ENCODE measurements at places on chromosomes 12 and 14.

DNA sequence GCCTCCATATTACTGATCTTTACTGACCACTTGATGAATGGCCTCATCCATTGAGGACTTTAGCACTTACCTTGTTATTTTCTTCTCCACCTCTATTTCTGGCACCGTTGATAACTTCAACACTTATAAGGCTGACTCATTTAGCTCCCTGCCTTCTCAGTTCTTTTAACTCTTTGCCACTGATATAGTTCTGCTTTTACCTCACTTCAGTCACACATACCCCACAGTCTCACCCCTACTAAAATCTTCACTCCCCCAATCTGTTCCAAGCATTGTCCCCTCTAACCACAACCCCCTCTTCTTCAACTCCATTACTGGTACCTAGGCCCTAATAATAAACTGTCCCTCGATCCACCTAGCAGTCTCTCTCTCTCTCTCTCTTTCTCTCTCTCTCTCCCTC, 141.0 kb downstream of the PAH start:
- DNase-seq: no peak

- no peak for DNase-seq
Measured at GRCh38 chr12:77998236-77998786, 167.6 kb downstream of the NAV3 start.

- no peak for DNase-seq
Measured at GRCh38 chr12:82519510-82519909, 161.2 kb downstream of the METTL25 start.

- peak; percentile 68 for DNase-seq
Measured at GRCh38 chr12:95114766-95115405, 41.5 kb upstream of the NR2C1 start.

DNA sequence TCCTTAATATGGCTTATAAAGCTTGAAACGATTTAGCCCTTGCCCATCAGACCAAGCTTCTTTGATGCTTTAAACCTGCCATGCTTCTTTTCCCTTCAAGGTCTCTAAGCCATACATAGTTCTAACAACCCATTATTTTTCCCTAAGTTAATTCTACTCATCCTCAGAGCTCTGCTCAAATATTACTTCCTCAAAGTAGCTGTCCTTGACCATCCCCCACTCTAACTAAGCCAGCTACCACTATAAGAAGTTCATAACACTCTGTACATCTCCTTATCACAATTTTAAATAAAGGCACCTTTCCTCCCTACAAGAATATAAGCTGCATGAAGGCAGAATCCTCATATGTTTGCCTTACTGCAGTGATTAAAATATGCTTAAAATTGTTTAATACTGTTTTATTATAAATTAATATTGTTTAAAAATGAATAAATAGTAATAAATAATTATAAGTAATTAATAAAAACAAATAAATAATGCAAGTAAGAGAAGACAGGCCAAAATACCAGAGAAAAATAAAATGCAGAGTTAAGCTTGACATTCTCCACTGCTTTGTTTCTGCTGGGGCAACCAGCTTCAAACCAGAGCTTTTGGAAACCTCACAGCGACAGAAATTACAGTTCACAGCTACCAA, 76.8 kb downstream of the NUMB start:
- DNase-seq: no peak

DNA sequence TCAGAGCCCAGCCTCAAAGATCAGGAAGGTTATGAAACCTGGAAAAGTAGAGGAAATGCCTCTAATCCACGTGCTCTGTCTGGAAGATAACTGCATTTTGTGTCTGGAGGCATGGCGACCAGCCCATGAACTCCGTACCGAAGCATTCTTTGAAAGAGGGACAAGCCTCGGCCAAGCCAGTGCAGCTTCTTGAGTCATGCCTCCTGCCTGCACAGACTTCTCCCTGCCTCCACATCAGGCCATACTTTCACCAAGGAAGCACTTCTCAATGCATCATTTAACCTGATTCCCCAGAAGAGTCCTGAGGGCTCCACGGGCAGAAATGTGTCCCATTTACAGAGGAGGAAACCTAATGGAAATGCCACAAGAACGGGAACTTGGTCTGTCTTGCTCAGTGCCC, 3.4 kb downstream of the ACTN1 start:
- DNase-seq: no peak

DNA sequence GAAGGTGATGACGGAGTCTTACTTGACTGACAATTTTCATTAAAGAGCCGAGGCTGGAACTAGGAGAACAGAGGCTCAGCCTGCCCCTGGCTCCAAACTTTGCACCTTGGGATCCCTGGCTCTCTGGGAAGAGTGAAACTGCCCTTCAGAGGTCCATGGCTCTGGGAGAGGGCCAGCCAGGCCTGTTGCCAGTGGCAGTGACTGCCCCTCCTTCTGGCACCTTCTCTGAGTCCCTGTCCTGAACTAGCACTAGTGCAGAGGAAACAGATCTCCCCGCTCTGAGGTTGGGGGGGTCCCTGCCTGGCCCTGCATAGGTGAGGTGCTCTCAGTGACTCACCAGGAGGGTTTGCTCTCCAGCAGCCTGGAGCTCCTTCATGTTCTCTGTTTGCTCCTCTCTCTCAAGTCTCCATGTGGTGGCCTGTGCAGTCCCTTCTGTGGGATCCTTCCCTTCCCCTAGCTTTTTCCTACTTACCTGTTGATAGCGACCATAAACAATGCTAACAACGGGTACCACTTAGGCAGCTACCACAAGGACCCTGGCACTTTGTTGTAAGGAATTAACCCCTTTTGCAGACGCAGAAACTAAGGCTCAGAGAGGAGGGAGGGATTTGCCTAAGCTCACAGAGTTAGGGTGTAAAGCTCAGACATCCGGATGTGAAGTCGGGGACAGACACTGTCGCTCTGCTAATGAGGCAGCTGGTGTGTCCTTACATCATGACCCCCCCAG, 22.4 kb downstream of the FAM222A start:
- peak; percentile 59 for DNase-seq

DNA sequence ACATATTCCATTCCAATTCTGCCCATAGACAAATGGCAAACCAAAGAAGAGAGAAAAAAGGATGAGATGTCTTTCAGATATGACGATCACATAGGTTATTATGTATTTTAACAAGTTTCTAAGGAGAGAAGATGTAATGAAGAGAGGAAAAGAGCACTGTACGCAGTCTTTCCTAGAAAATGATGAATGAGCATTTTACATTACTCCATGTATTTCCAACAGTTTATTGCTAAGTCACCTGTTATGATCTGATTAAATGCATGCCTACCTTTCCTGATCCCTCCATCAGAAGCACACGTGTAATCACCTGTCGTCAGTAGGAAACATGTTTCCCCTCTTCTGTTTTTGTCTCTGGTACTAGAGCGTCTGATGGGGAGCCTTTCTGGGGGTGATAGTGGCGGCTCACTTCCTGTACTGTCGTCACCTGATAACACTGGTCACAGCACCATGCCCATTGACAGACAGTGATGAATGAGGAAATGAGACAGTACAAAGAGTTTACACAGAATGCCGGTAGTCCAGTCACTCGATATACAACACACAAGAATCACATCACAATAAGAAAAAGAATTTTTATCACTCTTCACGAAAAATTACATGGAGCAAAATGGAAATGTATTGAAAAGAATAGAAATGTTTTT, 161.6 kb downstream of the KCNC2 start:
- no peak for DNase-seq

- no peak for DNase-seq
Measured at GRCh38 chr14:24213866-24214662, 776 bp upstream of the CHMP4A start.

DNA sequence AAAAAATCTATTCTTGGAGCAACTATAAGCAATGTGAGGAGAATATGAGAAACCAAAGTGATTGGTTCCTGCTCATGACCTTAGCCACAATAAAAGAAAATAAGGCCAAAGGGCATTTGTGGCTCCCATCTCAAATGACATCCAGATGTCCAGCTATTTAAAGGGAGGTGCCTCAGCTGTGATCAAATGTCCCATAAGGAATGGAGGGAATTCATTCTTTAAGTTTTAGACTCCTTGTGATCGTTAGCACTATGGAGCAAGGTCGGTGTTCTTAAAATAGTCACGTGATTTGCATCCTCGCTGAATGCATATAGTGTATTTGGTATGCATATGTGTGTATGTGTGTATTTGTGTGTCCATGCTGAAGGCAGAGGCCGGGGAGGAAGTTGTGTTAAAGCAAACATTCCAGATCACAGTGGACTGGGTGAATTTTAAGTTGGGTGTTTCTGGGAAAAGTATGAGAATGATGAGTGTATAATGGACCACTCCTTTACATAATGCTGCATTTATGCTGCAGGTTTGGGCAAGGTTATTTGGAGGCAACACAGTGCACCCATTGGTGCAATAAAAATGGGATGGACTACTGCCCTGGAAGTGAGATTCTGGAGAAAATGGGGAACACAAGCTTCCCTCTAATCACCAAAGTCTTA, 5.6 kb upstream of the E2F7 start:
- no peak for DNase-seq

DNA sequence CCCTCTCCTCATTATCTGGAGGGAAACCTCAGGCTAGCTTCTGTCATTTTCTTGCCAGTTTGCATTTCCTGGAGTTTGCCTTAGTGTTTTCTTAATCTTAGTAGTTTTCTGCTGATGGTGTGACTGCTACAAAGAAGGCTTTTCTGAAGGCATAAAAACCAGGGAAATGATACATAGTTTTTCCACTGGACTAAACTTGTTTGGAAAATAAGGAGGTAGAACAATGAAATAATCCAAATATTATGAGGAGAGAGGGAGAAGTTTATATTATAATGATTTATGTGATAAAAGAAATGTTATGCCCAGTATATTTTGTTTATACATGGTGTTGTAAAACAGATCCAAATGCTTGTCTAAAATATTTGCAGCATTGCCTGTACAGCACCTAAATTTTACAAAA, 22.2 kb downstream of the DAAM1 start:
- no peak for DNase-seq

DNA sequence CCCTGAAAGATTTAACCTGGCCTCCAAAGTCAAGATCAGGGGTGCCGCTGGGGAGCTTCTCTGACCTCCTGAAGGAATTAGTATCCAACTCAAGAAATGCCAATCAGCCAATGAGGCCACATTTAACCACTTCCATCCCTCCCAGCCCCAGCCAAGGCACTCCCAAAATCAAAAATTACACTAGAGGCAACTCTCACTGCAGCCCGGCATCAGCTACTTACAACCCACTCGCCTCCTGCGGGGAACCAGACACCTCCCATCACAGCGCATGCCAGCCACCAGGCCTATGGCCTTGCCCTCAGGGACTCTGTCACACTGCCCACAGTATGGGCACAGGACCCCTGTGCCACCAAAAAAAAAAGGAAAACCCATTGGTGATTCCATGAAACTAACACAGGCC, 62.3 kb upstream of the DDX11 start:
- DNase-seq: peak; percentile 23

- DNase-seq: peak; percentile 99
Measured at GRCh38 chr12:12890543-12891079, 751 bp upstream of the GPRC5A start.

DNA sequence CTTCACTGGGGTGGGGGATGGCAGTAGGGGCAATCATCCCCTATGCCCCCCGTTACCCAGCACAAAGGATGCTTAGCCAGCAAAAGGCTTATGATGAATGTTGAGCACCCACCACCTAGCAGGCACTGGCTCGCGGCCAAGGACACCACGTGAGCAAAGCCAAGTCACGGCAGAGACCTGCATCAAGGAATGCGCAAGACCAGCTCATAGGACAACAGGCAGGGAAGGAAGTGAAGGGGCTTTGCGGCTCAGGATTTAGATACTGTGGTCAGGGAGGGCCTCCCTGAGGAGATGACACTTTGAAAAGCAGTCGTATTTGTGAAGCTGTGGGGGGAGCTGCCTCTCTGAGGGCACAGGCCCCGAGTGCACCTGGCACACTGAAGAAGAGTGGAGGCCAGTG, 32.8 kb downstream of the SH2B3 start:
- peak; percentile 64 for DNase-seq

DNA sequence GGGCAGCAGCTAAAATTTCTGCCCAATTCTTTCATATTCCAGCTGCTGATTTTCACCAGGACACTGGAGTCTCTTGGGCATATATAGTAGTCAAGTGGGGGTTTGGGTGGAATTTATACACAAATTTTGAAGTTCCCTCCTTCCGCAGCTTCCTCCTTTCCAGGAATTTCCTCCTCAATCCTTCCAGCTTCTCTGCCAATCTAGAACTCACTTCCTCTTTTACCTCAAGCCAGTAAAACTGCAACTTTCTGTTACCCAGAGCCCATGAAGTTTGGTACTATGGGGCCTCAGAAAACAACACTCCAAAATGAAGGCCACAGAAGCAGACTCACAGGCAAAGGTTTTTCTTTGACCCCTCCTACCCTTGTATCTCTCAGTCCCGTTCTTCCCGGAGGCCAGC, 51.7 kb upstream of the G2E3 start:
- DNase-seq: no peak

GRCh38 chr14:72169521-72169920, 237.3 kb downstream of the RGS6 start:
- no peak for DNase-seq

DNA sequence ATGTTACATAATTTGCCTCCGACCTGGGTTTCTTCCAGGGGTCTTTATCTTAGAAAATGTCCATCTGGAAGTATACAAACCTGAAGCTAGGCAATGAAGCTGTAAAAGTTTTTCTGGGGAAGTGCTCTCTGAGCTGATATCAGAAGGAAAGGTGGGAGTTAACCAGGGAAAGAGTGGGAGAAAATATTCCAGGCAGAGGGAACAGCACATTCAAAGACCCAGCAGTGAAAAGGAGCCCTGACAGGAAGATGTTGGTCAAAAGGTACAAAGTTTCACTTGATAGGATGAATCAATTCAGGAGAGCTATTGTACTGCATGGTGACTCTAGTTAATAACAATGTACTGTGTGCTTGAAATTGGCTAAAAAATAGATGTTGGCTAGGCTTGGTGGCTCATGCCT, 17.8 kb upstream of the CIT start:
- peak; percentile 18 for DNase-seq

DNA sequence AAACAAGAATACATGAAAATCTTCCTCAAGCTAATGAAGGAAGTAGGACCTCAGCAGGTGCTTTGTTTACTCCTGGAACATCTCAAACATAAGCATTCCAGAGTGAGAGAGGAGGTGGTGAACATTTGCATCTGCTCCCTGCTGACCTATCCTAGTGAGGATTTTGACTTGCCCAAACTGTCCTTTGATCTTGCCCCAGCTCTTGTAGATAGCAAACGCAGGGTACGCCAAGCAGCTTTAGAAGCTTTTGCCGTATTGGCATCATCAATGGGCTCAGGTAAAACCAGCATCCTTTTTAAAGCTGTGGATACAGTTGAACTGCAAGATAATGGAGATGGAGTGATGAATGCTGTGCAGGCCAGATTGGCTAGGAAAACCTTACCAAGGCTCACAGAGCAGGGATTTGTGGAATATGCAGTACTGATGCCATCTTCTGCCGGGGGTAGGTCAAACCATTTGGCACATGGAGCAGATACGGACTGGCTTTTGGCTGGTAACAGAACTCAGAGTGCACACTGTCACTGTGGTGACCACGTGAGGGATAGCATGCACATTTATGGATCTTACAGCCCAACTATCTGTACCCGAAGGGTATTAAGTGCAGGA, 1.9 kb downstream of the TOGARAM1 start:
- DNase-seq: peak; percentile 55

GRCh38 chr14:61268812-61269211, 12.3 kb downstream of the TMEM30B start:
- DNase-seq: no peak

Measured in islet precursor cell (in vitro differentiated cells).